ENCODE measurements at places on chromosomes 12 and 14. TPM values are rescaled to one million over a fixed set of nuclear protein-coding genes. Genes with fewer than 3 reads are reported as not detected.

LRTM2 gene
- not detected for total RNA-seq

ZFYVE1 gene
- total RNA-seq = 11.7 TPM

FBXO33 gene
- total RNA-seq = 20.1 TPM

FLVCR2 gene
- total RNA-seq = 2.6 TPM

REC8 gene
- total RNA-seq = 26.7 TPM

PSMB5 gene
- 186 TPM for total RNA-seq

SMCO3 gene
- total RNA-seq = not detected
